NCI-H446 treated with DMSO at 0.1 percent for 48 hours (cell line): ENCODE measurements at places on chromosomes 16 and 17.

DNA sequence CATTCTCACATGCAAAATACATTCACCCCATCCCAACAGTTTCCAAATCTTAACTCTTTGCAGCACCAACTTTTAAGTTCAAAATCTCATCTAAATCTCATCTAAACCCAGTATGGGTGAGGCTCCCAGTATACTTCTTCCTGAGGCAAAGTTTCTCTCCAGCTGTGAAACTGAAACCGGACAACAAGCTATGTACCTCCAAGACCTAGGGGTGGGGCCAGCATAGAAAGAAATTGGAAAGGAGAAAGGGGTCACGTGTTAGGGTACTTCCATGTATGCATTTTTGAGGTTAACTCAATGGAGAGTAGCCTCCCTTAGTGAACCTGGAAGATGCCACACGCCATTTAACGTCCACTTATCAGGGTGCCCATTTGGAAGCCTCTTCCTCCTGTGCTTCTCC is 23.9 kb upstream of the LRRC75A start:
- DNase-seq, result no peak

DNA sequence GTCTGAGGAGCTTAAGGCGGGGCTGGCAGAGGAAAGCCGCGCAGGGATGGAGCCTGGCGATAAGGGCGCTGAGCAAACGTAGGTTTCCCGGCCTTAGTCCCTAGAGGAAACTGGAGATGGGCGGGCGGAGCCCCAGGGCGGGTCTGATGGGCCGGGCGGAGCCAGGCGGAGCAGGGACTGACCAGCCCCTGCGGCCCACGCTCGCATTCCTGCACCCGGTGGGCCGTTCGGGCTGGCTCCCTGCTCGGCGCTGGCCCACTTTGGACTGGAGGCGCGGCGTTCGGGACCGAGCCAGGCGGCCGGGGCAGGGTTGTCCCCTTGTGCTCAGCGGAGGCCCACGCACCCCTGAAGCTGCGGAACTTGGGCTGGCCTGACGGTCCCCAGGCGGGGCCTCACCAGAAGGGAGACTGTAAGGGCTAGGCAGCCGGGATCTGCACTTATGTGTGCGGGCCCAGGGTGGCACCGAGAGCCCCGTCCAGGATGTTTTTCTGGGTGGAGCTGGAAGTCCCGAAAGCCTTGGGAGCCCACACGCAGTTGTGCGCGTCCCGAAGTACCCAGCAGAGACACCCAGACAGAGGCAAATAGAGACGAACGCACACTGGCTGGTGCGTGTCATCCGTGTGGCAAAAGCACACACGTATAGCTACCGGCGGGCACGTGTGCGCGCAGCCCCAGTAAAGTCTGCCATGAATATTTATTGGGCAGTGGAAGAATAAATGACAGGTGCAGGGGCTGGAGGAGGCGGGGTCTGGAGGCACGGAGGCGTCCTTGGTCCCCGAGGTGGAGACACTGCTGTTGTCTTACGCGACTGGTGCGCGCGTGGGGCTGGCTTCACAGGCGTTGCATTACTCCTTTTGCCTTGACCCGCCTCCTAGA is 1.4 kb downstream of the PYDC1 start:
- DNase-seq, result no peak

DNA sequence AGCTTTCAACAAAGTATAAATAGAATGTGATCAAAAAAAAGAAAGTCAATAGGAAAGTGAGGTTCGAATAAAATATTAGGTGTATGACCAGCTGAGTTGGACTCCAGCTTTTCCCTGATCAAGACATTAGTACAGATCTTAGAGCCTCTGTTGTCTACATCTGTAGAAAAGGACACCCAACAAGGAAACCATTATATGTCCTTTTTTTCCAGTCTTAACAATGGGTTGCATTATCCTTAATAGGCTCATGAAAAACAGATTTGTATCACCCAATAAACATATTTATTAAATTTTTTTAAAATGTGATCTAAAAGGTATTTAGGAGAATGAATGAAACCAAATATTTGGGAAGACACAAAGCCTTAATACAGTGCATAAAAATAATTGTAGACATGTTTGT is 18.1 kb downstream of the ABCA6 start:
- no peak for DNase-seq

DNA sequence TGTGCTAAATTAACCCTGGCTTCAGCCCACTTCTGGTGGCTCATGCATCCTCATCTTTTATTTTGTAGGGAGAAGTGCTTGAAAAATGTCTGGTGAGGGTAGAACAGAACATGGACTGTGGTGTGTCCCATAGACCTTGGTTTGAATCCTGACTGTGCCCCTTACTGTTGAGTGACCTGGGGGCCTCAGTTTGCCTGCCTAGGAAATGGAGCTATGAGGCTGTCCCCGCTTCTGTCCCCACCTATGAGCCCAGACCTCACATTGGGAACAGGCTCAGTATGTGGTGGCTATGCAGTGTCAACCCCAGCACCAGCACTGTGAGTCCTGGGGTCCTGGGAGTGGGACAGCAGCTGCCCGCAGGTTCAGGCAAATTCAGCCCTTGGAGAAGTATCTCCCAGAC is 186.3 kb upstream of the GSE1 start:
- DNase-seq, result no peak

GRCh38 chr16:21028728-21029127 is 121.9 kb downstream of the DNAH3 start:
- DNase-seq, result no peak

- peak; percentile 49 for DNase-seq
Measured at GRCh38 chr17:28975646-28976045, 24.3 kb upstream of the PHF12 start.

DNA sequence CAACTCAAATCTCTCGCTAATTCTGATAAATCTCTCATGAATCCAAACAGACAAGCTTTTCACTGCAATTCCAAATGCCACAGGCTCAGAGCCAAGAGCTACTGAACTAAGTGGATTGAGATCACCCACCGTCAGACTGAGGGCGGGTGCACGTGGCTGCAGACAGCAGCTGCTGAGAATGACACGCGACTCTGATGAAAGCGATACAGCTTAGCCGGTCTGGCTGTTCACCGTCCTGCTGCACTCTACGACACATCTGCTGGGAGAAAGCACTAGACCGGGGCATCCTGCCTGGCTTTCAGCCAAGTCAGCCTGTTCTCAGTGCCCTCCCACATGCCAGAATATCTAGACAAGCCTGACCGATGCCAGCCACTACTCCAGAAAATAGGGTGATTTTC is 42.6 kb downstream of the KLHDC4 start:
- peak; percentile 82 for DNase-seq

GRCh38 chr17:252456-252855 is 71.0 kb upstream of the DOC2B start:
- DNase-seq, result no peak

GRCh38 chr16:48300391-48300856 is 53.1 kb upstream of the ABCC11 start:
- no peak for DNase-seq

GRCh38 chr17:63292421-63292820 is 153.7 kb downstream of the CYB561 start:
- no peak for DNase-seq

DNA sequence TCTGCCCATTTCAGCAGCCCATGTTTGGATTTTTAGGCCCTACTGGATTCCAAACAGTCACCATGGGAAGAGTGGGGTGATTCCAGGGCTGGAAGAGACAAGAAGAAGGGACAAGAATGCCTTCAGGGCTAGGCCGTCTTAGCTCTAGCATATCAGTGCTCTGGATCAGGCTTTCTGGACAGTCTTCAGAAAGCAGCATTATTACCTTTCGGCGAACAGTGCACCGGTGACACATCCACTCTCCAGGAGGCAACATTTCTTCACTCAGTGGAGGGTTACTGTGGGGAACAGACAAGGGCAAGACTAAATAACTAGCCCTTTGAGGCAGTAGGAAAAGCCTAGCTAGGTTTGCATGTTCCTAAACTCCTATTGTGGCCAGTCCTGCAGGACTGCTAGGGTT is 23.9 kb upstream of the DHRS13 start:
- DNase-seq, result no peak

DNA sequence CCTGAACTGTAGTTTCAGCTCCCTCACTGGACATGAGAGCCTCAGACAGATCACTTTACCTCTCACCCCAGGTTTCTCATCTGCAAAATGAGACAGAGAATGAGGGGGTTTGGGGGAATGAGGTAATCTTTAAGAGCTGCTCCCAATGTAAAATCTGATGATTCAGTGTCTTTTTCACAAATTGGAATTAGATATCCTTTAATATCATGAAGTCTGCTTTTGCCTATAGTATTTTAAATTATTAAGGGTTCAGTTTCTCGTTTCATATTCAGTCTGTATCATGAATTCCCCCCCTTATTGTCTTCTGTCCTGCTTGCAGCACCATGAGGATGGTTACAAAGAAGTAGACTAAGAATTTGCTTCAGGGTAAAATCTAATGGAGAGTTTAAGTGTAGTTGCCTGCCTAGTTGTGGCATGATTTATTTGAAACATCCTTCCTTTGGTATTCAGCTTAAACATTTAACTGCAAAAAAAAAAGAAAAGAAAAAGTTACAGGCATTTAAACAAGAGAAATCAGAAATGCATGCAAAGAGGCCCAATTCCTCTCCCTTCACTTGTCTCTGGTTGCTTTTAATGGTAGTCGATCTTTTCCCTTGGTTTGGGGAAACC is 77.3 kb downstream of the WNT3 start:
- no peak for DNase-seq

GRCh38 chr17:69609473-69610305 is 195.2 kb downstream of the MAP2K6 start:
- DNase-seq, result peak; percentile 40

DNA sequence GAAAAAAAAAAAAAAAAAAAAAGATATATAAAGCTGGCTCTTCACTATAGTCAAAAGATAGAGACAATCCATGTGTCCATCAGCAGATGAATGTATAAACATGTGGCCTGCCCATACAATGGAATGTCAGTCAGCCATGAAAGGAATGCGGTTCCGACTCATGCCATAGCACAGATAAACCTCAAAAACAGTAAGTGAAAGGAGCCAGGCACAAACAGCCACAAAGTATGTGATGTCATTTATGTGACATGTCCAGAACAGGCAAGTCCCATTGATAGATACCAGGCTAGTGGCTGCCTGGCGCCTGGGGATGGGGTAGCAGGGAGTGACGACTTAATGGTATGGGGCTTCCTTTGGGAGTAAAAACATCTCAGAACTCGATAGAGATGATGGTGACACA is 155.7 kb downstream of the CMIP start:
- no peak for DNase-seq

DNA sequence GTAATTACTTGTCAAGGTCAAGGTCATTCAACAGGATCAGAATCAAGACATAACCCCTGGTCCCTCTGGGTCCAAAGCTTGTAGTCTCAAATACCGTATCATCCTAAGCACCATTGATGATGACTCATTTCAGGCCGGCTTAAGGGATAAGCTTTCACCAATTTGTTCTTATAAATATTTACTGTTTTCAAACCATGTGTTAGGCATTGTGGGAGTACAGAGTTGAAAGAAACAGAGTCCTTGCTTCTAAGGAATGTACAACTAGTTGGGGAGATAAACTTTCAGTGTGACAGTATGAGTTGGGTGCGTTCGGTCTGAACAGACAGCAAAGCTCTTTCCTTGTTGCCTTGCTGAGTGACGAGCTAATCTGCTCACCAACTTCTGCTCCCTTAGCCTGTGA is 183.5 kb upstream of the MAF start:
- DNase-seq, result no peak

DNA sequence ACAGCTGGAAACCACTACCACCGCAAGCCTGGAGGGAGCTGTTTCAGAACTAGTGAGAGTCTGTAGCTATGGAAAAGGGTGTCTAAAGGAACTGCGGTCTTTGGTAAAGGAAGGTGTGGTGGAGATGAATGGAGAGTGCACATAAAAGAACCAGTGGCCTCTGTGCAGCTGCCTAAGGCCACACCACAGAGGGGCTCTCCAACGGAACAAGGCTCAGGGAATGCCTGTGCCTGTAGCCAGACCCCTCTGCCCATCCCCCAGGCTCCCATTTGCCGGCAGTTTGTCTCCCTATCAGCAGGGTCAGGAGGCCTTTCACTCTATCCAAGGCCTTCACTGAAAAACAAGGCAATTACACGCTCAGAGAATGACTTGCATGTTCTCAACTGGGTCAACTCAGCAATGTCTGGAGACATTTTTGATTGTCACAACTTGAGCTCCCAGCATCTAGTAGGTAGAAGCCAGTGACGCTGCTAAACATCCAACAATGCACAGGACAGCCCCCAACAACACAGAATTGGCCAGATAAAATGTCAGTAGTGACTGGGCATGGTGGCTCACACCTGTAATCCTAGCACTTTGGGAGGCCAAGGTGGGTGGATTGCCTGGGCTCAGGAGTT is 3.3 kb upstream of the FDXR start:
- DNase-seq, result no peak

DNA sequence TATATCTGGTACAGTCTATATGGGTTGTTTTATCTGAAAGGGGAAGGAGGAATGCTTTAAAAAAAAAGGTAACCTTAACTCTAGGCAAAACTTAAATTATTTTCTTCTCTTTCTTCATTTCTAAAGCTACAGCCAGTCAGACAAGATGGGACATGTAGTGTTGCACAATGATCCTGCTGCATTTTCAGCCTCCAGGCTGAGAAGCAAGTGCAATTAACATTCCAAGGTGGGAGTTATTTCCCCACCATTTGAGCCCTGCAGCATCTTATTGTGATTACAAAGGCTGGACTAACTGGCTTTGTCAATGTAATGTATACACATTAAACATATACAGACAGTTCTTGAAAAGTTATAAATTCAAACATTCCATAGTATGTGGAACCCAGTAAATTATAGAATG is 22.6 kb upstream of the NF1 start:
- DNase-seq, result no peak

DNA sequence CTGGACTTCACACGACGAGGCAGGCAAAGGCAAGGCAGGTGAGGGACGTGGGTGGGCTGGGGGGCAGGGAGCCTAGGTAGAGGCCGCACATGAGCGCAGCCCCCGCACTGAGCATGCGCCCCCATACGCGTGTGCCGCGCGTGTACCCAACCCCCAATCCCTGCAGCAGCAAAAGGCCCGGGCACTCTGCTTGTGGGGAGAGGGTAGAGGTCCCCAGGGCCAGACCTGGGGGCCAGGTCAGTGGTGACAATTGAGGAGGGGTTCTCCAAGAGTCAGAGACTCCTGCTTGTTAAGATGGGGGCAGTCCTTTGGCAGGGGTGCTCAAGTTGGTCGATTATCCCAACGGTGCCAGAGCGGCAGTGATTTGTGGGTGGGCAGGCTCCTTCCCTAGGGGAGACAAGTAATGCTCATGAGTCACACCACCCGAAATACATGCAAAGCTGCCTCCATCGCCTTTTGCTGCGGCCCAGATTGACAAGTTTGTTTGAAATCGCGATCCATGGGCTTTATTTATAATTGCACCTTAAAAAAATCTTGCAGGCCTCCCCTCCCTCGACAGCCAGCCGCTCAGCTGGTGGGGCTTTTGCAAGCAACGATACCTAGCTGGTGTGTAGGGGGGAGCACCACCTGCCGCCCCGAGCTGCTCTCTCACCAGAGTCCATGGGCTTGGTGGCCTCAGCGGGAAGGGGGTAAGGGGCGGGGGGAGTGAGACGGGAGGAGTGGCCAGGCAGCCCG is 1.1 kb upstream of the GIT1 start:
- DNase-seq, result peak; percentile 25

GRCh38 chr16:67277999-67278772 is 1.1 kb upstream of the PLEKHG4 start:
- DNase-seq, result peak; percentile 43
